ENCODE measurements at places on chromosomes 5 and 9.

- no peak for DNase-seq
Observed at GRCh38 chr5:124421584-124421983, 324.9 kb downstream of the ZNF608 start.

DNA sequence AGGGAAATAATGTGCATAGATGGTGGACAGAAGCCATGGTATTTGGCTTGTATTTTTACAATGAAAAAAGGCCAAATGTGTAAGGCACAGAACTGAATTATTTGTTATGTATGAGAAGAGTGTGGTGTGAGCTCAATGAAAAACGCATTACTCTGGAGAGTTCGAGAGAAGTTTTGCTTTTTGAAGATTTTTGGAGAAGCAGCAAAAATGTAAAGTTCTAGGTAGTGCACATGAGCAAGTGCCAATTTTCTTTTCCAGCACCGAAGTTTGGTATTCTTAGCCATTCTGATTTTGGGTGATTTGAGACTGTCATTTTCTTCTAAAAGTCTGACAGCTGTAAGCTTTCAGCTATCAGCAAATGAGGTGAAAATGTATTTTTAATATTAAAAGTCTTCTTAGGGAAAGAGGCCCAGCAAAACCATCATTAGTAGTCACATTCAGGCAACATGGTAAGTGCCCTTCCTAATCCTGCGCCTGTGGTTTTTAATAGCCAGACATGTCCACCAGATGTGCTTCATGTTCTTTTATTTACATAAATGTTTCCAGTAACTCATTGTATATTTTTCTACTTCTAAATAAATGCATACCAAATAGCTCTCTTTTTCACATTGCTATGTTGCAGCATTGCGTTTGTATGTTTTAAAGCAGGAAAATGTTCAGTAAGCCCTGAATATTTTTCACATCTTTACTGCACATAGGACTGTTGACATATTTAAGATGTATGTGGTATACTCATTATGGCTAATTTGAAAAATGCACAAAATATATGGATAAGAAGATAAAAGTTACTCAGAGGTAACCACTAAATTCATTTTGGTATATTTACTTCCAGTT, 50.4 kb downstream of the RASGRF2 start:
- no peak for DNase-seq

DNA sequence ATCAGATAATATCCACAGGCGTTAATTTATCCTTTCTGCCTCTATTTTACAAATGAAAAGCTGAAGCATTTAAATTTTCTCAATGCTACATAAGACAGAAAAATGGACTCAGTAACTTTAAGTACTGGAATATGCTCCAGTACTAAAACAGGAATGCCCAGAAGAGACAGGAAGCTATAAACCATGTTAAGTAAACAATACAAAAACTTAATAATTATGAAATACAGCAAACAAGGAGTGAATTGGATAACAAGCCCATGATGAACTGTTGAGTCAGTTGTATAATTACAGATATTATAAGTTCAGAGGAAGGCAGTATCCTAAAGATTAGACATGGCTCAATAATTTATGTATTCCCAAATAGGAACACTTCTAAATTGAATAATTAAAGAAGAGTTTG, 148.5 kb downstream of the CHSY3 start:
- DNase-seq, result no peak

DNA sequence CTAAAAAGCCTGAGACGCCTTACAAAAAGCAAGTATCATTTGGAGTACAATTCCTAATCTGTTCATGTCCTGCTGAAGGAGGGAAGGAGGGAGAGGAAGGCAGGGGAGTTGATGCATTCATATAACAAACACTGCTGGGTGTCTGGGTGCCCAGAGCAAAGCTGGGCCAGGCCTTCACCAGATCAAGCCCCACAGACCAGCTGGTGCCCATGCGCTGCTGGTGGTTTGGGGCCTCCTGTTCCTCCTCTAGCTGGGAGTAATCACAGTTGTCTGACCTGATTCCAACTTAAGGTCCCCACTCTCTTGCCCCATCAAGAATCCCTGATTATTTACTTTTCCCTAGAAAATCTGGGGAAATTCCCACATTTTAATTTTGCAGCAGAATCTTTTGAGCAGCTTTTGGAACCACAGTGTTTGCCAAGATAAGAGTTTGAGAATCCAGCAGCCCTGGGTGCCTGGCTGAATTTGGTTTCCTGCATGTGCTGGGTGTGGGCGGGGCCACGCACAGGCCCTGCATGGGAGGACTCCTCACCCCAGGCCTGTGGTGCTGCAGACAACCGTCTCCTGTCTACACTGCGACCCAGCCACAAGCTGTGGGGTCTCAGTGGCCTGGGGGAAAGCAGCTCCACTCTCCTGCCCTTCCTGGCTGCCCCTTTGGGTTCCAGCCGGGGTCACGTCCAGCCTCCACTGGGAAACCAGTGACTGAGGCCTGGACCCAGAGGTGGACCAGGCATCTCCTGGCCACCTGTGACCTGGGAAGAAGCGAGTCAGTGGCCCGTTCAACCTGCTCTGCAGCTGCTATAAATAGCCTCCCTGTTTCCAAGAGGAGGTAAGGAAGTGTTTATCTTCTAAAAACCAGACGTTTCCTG, 47.5 kb downstream of the NEURL1B start:
- no peak for DNase-seq

GRCh38 chr9:81686614-81687520, 2.5 kb downstream of the TLE1 start:
- peak; percentile 90 for DNase-seq

DNA sequence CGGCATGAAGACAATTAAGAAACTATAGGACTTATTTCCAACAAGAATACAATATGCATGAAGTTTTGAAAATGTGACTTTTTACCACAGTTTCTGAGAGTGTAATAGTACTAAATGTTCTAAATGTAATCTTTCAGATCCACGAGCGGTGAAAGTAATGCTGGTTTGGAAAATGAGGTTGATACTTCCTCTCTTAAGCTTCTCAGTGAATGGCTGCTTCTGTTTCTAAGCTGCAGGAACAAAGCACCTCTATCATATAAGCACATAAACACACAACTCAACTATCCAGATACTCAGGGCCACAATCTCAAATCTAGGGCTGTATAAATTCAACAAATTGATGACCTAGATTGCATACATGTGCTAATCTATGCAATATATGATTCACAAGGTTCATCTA, 78.3 kb downstream of the LIFR start:
- no peak for DNase-seq

- DNase-seq, result no peak
Observed at GRCh38 chr5:38581597-38581996, 25.2 kb upstream of the LIFR start.

GRCh38 chr5:171413153-171413910, 6.1 kb upstream of the FGF18 start:
- no peak for DNase-seq

DNA sequence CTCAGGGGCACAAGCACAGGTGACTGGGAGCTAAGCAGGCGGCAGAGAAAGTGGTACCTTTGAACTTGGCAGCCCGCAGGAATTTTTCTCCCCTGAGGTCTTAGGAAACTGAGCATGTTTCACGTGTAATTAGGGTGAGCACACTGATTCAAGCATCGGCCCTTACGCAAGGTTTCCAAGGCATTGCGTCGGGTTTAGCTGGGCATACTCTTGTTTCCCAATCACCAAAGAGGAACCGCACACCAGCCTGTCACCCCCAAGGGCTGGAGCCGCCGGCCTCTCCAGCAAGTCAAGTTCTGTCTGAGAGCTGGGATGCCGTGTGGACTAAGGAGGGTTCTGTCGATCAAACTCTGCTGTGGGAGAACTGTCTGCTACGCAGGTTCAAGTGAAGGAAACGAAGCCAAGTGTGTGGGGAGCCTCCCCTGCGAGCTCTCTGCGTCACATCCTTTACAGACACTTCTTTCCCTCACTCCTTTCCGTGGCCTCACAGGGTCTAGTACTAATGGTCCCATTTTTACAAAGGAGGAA, 53.0 kb downstream of the ERGIC1 start:
- DNase-seq, result no peak

DNA sequence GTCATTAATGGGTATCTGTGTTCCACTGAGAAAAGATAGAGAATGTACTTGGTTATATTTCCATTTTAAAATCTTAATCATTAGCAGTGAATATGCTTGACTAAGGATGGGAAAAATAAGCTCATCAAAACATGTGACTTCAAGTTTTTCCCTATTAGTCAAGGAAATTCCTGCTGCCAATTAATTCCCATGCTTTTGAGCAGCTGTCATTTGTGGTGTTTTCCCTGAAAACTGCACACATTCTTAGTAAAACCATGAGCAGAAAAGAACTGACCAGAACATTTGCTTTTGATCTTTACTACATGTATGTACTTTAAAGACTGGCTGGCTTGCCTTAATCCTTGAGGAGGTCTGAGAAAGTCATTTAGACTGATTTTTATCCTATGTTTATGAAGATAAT, 75.2 kb downstream of the AOPEP start:
- no peak for DNase-seq

DNA sequence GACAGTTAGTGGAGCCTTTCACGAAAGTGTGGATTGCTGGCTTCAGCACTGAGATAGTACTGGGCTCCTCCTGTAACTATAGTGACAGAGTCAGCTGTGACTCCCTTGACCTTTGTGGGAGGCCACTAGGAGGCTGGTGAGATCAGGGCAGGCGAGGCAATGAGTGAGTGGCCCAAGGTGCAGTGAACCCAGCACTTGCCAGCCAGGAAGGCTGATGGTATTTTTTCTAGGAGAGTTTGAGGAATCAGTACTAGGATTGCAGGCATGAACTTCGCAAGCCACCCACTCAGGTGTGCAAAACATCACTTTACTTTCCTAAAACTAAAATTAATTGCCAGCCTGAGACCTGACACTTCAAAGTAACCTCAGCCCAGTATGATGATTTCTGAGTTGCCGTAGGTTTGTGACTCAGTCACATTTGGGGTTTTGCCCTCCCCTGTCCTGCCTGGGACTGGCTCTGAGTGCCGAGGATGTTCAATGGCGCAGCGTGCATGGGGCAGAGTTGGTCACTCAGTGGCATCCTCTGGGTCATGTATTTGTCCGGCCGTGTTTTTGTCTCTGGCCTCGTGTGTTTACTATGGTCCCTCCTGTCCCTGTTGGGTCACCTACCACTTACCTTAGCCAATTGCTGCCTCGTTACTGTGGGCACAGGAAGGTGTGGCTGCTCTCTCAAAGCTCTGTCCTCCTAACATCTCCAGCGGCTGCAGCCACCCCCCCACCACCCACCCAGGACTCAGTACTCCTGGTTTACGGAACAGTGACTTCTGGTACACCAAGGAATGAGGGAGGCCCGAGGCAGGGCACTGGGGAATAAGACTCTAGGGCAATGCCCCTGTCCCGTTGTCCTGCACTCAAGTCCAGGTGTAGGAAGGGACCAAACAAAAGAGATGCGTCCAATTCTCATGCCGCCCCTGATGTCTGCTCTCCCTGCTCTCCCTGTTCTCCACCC, 67.2 kb downstream of the IL31RA start:
- no peak for DNase-seq

GRCh38 chr5:18072600-18072999, 438.3 kb downstream of the TAF11L14 start:
- no peak for DNase-seq

DNA sequence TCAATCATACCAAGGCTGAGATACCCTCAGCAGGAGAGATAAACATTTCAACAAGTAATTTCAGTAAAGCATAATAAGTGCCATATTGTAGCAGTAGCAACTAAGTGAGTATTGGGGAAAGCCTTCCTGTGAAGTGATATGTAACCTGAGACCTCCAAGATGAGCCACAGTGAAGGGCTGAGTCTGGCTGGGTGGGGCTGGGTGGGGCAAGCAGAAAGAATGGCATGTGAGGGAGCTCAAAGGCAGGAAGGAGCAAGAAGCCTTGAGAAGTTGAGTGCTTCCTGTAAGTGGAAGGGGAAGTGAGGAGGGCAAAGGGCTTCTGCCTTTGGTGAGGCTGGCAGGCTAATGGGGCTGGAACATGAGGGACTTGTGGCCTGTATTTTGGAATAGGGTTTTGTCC, 19.7 kb upstream of the ASTN2 start:
- no peak for DNase-seq

DNA sequence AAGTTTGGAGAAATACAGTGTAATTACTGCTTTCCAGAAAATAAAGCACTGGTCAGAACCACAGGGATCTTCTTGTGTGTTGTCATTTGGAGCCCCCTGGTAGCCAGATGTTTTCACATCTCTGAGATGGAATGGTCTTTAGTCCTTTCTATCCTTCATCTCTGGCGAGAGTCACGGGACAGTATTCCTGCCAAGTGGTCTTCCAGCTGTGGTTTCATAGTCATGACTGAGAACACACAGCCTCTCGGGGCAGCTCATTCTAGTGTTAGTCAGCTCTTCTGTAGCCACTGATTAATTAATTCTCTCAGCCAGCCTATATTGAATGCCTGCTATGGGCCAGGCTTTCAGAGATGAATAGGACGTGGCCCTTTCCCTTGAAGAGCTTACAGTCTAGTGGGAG, 34.1 kb downstream of the HMGXB3 start:
- DNase-seq, result no peak

- no peak for DNase-seq
Observed at GRCh38 chr9:20125727-20126126, 336.9 kb upstream of the SLC24A2 start.

DNA sequence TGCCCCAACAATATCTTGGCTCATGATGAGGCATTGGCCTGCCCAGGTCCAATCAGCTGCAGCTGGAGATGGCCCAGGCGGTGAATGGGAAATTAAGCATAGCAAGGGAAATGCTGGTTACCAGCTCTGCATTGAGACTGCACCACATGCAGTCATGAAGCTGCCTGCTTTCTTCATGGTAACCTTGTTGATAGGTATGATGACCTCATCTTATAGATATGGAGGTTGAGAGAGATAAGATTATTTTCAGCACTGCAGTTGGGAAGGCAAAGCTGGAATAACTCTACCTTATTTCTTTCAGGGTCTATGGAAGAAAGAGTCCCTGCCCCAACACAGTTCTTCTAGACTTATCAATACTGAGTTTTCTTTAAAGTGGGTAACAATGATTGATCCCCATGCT, 180.1 kb downstream of the ICE1 start:
- DNase-seq, result no peak

DNA sequence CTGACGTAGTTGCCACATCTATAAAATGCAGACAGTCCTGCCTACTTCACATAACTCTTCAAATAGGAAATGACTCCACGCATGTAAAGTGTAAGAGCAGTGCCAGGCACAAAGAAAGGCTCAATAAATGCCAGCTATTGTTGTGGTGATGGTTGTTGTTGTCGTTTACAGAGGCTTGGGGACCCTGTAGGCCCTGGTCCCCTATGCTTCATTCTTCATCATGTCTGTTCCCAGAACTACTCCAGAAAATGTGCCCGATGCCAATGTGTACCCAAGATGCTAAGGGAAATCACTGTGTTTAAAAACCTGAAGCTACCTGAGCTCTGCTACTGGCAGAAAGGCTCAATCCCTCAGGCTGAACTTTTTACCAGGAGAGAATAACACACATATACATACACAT, 9.1 kb downstream of the SLIT3 start:
- DNase-seq, result no peak

DNA sequence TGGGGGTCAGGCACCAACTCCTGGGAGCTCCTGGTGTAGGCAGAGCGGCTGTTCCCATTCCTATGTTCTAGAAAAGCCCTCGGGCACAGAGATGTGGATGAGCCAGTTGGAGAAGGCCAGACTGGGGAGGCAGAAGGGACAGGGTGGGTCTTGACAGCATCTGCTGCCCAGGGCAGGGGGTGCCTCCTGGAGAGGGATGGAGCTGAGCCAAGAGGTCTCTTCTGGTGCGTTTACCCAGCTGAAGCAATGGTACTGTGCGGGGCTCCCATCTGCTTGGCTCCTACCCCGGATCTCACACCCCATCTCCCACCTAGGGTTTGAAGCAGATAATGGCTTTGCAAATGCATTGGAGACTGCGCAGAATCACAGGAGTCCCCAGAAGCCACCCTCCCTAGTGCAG, 41.3 kb downstream of the SHB start:
- DNase-seq, result no peak

- DNase-seq, result no peak
Observed at GRCh38 chr9:15711931-15712330, 159.1 kb downstream of the CCDC171 start.
